ENCODE measurements at places on chromosomes 4 and X. TPM values are rescaled to one million over a fixed set of nuclear protein-coding genes. Genes with fewer than 3 reads are reported as not detected.

PLP2 gene
- 179 TPM for polyA plus RNA-seq

TMPRSS11B gene
- polyA plus RNA-seq, result not detected

CT83 gene
- polyA plus RNA-seq, result not detected

PDGFC gene
- 26.3 TPM for polyA plus RNA-seq

PRRG3 gene
- polyA plus RNA-seq, result 28.6 TPM

SEPTIN6 gene
- polyA plus RNA-seq, result 32.1 TPM

HMGN5 gene
- 6.2 TPM for polyA plus RNA-seq

IQSEC2 gene
- polyA plus RNA-seq, result 19.9 TPM

GASK1B gene
- polyA plus RNA-seq, result 46.4 TPM

TSPAN6 gene
- 23.1 TPM for polyA plus RNA-seq

KLHL13 gene
- polyA plus RNA-seq, result 56.6 TPM

ARAP2 gene
- polyA plus RNA-seq, result 1.00 TPM

GRCh38 chr4:57109411-57109846, 756 bp downstream of the IGFBP7 start:
- DNase-seq, result no peak

DNA sequence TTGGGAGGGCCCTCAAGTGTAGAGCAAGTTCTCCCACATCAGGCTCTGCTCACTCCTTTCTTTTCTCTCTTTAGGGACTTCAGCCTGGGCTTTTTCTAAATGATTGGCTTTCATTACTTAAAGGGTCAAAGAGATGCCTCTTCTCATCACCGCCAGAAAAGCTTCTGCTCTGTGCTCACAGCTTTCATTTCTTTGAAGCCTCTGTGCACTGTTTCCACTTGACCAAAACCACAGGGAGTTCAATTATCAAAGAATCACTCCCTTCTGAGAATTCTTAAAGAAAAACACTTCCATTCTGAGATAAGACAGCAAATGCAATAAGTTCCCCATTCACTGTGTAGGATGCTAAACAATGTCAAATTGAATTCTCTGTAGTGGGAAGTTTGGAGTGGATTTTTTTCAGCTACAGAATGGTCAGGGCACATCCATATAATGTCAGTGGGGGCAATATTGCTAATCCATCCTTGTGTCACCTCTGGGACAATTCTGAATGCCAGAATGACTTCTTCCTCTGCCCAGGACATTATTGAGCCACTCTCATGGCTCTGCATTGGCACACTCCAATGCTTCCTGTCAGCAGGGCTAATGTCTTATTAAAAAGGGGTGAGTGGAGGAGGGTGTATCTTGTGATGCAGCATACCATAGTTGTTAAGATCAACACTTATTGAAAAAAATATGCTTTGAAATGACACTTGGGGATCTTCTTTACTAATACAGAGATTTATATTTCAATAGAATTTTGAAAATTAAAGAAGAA, 217.6 kb downstream of the SNCA start:
- no peak for DNase-seq

DNA sequence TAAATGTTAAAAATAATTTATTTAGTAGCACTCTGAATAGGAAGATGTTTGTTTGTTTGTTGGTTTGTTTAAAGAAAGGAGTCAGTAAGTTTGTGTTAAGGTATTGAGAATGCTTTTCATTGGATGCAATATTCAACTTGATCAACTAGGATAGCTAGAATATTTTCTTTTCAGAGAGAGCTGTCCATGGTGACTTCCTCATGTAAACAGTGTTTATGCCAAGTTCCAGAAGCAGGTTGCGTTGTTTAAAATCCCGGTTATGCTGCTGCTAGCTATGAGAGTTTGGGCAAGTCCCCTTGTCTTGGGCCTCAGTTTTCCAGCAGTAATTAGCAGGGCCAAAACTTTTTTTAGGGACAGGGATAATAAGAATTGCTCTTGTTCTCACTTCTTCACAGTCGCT, 876.2 kb upstream of the HS3ST1 start:
- no peak for DNase-seq

GRCh38 chr4:165208221-165208652, 876 bp downstream of the KLHL2 start:
- no peak for DNase-seq

DNA sequence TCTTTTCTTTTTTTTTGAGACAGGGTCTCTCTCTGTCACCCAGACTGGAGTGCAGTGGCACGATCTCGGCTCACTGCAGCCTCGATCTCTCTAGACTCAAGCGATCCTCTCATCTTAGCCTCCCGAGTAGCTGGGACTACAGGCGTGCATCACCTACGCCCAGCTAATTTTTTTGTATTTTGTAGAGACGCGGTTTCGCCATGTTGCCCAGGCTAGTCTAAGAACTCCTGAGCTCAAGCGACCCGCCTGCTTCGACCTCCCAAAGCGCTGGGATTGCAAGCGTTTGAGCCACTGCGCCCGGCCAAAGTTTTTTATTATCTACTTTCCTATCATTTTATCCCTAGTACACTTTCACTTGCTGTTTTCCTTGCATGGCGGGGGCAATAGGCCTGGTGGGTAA, 1.4 kb downstream of the UBA6 start:
- DNase-seq, result no peak

DNA sequence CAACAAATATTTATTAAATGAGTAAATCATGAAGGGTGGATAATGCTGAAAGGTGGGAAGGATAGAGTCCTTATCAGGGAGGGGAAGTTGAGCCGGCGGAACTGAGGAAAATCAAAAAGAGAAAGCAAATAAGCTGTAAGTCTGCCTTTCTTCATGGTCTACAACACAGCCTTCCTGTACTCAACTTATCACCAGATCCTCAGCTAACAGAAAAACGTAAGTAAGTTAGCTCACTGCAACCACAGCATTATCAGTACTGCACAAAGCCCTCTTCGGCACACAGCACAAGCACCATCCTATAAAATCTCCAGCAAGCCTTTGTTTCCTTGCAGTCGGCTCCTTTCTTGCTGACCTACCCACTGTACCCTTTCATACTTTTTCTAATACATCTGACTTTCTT, 70.3 kb downstream of the CRMP1 start:
- no peak for DNase-seq

DNA sequence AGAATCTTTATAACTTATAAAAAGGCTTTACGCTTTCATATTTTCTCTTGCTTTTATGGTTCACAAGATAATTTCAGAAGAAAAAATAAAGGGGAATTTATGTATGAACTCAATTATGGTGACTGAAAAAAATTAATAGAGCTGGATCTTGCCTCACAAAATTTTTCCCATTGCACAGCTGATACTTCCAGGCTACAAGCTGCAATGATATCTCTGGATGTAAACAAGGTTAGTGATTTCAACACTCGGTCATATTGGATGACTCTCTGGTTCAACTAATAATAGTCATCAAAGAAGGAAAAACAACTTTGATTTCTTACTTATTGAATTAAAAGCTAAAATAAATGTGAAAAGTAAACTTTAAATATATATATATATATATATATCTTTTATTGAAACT, 868.0 kb downstream of the FAT4 start:
- DNase-seq, result no peak

DNA sequence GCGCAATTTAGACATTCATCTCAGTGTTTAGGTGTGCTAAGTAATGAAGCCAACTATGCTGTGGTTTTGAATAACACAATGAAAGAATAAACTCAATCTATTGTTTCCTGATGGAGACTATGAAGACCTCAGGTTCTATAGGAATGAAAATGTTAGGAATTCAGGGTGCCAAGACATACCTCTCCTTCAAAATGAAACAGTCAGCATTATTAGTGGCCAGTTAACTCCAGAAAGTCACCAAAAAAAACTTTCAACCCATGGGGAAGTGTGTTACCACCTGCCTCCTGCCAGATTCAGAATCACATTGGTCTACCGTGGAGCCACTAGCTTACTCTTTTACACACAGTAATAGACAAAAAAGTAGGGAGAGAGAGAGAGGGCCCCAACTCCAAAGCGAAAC, 352.9 kb downstream of the GABRG1 start:
- DNase-seq, result no peak

- no peak for DNase-seq
These were observed 341.2 kb downstream of the TECRL start for GRCh38 chr4:64068096-64068495.

DNA sequence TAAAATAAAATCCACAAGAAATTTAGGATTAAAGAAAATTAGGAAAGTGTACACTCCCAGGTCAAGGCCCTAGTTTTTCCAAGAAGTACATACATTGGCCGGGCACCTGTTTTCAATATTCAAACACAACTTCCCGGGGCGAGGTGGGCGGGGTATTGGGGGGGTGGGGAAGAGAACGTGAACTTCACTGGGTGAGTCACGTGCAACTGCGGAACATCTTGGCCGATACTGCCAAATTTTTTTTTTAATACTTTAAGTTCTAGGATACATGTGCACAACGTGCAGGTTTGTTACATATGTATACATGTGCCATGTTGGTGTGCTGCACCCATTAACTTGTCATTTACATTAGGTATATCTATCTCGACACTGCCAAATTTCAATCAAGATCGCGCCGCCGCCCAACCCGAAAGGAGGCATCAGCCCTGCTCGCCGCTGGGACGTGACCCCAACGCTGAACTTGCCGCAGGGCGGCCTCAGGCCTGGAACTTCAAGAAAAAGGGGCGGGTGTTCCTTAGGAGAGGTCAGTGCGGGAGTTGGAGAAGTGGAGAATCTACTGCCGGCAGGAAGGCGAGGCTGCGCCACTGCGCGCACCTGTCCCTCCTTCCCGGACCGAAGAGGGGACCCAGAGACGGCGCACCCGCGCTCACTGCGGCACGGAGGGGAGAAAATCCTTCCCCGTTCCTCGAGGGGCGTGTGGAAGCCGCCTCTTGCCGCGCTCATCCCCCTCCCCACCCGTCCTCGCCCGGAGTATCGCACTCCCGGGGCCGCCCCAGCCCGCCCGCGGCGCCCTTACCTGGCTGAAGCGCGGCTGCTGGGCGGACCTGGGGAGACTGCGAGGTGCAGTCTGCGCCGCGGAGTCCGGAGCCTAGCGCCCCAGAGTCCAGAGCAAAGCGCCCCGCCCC, at the start of gene TEC:
Gene TEC, minus strand, starts transcription at position 883 of the 905 bp plus-strand sequence. CDS start 41,224 bp downstream, outside the sequence.
- no peak for DNase-seq

DNA sequence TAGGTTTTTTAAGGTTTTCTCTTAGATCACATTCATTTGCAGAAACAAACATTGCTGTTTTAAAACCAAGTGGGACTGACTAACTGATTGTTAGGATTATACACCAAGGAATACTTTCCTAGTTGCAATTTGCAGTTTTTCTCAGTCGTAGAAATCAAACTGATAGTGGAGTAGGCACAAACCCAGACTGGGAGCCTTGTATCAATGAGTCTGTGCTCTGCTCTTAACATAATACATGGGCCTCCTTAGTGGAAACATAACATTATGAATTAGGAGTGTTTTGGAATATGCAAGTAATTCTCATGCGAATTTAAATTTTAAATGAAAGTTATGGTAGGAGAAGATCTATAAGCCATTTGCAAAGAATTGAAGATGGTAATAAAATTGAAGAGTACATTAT, 223.5 kb downstream of the CLCN4 start:
- no peak for DNase-seq

GRCh38 chr4:40733752-40734151, 16.0 kb upstream of the NSUN7 start:
- no peak for DNase-seq

- no peak for DNase-seq
These were observed 372.1 kb upstream of the EMCN start for GRCh38 chr4:100889898-100890297.

- no peak for DNase-seq
These were observed 79.2 kb downstream of the ARAP2 start for GRCh38 chr4:36164900-36165630.

- no peak for DNase-seq
These were observed 5.8 kb upstream of the USO1 start for GRCh38 chr4:75718529-75718928.

GRCh38 chrX:119638725-119639471, 32.7 kb upstream of the NKRF start:
- no peak for DNase-seq

DNA sequence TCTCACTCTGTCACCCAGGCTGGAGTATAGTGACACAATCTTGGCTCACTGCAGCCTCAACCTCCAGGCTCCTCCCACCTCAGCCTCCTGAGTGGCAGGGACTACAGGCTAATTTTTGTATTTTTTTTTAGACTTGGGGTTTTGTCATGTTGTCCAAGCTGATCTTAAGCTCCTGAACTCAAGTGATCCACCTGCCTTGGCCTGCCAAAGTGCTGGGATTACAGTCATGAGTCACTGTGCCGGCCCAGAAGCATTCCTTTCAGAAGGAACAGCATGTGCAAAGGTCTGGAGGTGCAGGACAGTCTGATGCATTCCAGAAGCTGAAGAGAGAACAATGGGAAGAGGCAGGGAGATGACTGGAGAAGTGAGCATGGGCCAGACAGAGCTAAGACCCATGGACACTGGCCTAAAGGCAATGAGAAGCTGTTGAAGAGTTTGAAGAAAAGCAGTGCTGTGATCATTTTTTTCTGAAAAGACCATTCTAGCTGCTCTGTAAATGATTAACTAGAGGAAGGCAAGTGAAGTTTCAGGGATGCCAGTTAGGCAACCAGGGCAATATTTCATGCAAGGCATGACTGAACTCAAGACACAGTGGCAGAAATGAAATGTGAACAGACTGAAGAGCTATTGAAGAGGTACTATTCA, 43.2 kb downstream of the MANBA start:
- DNase-seq, result no peak

GRCh38 chr4:85774489-85774888, 299.5 kb downstream of the ARHGAP24 start:
- no peak for DNase-seq

- DNase-seq, result no peak
These were observed 515.7 kb downstream of the RPA4 start for GRCh38 chrX:97399400-97399799.

GRCh38 chr4:165931741-165932140, 58.7 kb downstream of the TLL1 start:
- no peak for DNase-seq

DNA sequence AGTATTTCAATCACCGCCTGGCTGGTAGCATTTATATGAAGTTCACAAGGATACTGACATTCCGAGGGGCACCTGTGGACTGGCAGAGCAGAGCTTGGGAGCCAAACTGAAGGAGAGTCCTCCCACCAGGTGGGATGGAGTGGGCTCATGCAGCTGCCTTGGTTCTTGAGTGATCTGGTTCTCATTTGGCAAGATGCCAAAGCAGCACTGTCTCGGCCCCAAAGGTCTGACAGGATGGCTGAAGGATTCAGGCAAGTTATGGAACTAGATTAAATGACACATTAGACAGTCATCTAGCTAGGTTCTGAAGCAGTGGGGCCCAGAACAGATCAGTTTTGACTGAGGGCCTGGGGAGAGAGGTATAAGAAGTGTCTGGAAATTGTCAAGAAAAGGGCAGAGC, 3.2 kb downstream of the FGF16 start:
- no peak for DNase-seq

DNA sequence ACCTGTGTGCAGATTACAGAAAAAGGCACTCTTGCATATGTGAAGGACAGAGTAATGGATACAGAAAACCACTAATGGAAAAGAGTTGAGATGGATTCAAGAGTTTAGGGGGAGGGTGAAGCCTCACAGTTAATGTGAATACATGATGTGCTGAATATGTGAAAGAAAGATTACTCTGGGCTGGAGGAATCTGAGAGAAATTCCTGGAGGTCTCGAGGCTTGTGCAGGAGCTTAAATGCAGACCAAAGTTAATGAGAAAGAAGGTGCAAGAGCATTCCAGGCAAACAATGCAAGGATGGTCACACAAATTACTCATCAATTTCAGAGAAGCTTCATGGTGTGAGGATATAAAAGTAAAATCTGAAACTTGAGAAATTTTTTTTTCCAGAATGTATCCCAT, 768.8 kb downstream of the STPG2 start:
- no peak for DNase-seq

- DNase-seq, result no peak
These were observed 126.1 kb downstream of the AFF1 start for GRCh38 chr4:87060957-87061356.

All from forelimb muscle (tissue), 1 donor.